ENCODE measurements at places on chromosomes 5 and 9. TPM values are rescaled to one million over a fixed set of nuclear protein-coding genes. Genes with fewer than 3 reads are reported as not detected.

Gene GFI1B
- not detected for total RNA-seq

DNA sequence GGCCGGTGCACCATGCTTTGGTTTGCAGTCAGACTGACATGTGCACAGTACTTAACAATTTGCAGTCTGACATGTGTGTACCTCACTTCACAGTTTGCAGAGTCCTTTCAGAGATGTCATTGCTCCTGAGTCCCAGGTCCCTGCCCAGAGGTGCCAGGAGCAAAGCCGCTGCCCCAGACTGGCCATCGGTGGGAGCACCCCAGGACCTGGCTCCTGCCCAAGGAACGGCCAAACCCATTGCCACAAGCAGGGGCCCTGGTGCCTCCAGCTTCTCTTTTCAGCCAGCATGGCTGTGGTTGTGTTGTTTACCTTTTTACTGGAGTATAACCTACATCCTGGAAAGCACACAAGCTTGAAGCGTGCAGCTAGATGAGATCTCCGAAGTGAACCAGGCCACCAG is 28.6 kb downstream of the RASGEF1C start:
- H3K36me3 ChIP-seq, result peaks cover 4% of the 10 kb centered on the region
- H3K4me1 ChIP-seq, result no peaks in the 10 kb centered on the region
- peaks cover 13% of the 10 kb centered on the region for H3K27me3 ChIP-seq
- no peak for DNase-seq

Gene COL23A1
- total RNA-seq, result 0.44 TPM

- H3K4me3 ChIP-seq, result no peak overlapping the region
- H3K27ac ChIP-seq, result no peak overlapping the region
- no peak for DNase-seq
- H3K4me1 ChIP-seq, result no peaks in the 10 kb centered on the region
- no peaks in the 10 kb centered on the region for H3K27me3 ChIP-seq
These were observed 80.7 kb downstream of the VCAN start for GRCh38 chr5:83552275-83552674.

Gene MCTP1
- 0.28 TPM for total RNA-seq

- H3K4me3 ChIP-seq, result peak overlapping the region; percentile 79
- DNase-seq, result no peak
- no peaks in the 10 kb centered on the region for H3K27me3 ChIP-seq
These were observed 6.0 kb downstream of the LARP1 start for GRCh38 chr5:154761046-154761736.

GRCh38 chr5:81486711-81487110 is 92.8 kb upstream of the ACOT12 start:
- DNase-seq, result no peak
- no peaks in the 10 kb centered on the region for H3K36me3 ChIP-seq
- no peaks in the 10 kb centered on the region for H3K27me3 ChIP-seq
- H3K4me3 ChIP-seq, result no peak overlapping the region
- H3K4me1 ChIP-seq, result no peaks in the 10 kb centered on the region
- H3K27ac ChIP-seq, result no peak overlapping the region

Gene HTR4
- not detected for total RNA-seq
